ENCODE measurements at places on chromosomes 5 and 9.
A peak's percentile ranks its signal among the peaks of the same experiment; 100 is the strongest.

DNA sequence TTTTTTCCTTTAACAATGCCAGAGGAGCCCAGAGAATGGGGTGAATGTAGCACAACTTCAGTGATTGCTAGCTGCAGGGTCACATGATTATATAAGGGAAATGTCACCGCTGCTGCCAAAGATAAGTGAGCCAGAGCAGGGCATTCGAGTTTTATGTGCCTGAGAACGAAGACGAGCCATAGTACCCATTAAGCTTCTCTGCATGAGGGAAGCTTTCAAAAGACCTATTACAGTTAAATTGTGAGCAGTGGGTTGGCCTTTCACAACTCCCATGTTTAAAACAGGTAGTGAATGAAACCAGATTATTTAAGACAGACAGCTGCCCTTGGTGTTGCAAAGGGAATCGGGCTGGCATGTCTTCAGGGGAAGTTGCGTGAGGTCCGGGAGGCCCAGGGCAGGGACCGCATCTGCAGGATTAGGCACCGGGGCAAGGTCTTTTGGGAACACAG, 82.4 kb upstream of the TNFAIP8 start:
- DNase-seq, result no peak

GRCh38 chr5:143805861-143806260, 6.1 kb upstream of the HMHB1 start:
- DNase-seq, result no peak

DNA sequence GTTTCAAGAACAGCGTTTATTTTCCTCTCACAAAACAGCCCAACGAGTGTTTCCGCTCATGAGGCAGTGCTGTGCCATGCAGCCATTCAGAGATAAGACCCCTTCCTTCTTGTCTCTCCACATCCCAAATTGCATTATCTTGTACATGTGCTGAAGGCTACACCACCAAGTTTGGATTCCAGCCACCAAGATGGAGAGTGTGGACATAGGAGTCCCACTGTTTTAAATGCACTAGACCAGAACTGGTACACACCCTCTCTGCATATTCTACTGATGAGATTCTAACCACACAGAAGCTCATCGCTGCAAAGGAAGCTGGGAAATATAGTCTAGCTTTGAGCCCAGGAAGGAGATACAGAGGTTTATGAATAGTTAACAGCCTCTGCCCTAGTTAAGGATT, 509.4 kb downstream of the NFIB start:
- no peak for DNase-seq

DNA sequence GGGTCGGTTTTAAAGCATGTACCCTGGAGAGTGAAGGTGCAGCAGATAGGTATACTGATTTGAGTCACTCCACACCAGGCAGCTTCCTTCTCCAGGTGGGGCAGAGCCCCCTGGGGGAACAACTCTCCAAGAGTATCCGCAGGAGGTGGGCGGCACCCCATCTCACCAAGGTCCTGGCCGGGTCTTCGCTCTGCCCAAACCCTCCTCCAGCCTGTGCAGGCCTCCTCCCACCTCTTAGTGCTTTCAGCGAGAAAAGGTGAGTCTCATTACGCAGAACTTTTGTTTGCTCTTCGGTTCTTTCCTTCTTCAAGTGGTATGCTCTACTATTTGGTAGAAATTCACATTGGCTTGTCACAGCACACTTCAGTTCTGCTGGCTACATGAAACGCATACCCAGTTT, 13.7 kb downstream of the SPACA9 start:
- no peak for DNase-seq

GRCh38 chr5:116572350-116573278, 2.0 kb downstream of the SEMA6A start:
- peak; percentile 78 for DNase-seq

- no peak for DNase-seq
Observed at GRCh38 chr5:2015124-2015848, 132.6 kb upstream of the IRX4 start.

GRCh38 chr9:14532456-14533115, 160.6 kb downstream of the ZDHHC21 start:
- no peak for DNase-seq

DNA sequence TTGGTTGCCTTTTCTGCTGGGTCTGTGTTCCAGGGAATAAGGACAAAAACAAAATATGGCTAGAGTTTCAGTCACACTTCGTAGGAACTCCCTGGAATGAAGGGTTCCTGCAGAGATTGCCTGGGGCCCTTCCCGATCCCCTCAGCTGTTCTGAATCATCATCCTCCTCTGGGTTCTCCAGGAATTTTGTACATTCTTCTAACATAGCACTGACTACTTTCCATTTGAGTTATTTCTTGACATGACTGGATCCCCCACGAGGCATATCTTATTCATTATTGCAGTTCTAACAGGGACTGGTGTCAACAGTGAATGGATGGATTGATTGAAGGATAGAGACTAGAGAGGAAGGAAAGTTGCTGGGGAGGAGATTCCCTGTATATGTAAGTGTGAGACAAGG, 49.2 kb upstream of the TNC start:
- no peak for DNase-seq

- DNase-seq, result no peak
Observed at GRCh38 chr5:68932830-68933434, 160.9 kb upstream of the SLC30A5 start.

DNA sequence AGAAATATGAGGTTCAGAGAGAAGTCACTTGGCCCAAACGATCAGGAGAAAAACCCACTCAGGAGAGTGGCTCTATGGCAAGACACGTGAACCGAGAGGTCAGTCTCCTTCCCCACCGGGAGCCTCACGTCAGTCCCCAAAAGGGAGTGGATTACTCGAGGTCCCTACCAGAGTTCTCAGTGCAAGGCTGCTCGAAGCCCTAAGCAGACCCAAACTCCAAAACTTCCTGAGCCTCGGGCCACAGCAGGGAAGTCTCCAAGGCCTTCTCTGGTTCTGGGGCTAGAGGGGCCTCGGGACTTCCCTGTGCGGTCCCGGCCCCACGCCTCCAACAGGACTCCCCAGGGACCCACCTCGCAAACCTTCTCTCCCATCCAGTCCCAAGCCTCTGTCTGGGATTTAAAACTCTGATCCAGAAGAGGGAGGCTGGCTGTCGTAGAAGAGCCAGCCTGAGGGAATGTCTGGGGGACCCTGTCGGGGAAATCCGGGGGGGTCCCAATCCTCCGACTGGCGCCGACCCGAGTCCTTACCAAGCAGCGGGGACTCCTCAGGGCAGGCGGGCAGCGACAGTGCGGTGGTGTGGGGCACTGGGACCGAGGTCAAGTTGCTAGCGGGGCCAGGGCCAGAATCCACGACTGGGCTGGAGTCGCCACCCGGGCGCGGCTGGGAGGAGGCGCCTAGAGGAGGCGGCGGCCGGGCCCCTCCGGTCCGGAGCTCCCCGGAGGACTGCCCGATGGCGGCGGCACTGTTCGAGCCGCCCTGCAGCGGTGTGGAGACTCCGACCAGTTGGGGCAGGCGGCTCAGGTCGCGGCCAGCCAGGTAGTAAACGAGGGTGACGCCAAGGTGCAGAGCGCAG, 679 bp downstream of the B4GALT1 start:
- DNase-seq, result no peak

GRCh38 chr5:109080896-109081295, 328.9 kb downstream of the PJA2 start:
- no peak for DNase-seq

GRCh38 chr9:23172206-23172605, 653.8 kb downstream of the ELAVL2 start:
- no peak for DNase-seq

- no peak for DNase-seq
Observed at GRCh38 chr9:130112538-130113151, 58.9 kb downstream of the GPR107 start.
